CD4-positive, alpha-beta T cell treated with Interleukin-2 at 100 ng/mL for 4 hours (primary cell): ENCODE measurements at places on chromosomes 16 and 17.

- no peak for DNase-seq
Measured at GRCh38 chr16:67391424-67392300, 1.6 kb downstream of the TPPP3 start.

- DNase-seq = peak; percentile 90
Measured at GRCh38 chr16:47037746-47038458, 64.4 kb upstream of the DNAJA2 start.

DNA sequence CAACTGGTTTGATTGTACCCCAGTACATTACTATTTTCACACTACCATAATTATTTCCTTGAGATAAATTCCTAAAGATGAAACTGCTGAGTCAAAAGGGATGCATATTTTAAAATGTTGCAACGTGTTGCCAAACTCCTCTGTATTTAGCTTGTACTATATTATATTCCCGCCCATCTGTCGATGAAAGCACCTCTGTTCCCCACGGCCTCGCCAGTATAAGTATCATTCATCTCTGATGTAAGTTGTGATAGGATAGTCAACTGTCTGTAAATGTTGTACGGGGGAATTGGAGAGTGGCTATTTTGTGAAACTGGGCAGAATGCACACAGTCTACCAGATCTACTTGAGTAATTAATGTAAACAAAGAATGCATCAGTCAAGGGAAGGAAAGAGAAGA lies 47.7 kb upstream of the TNRC6A start:
- DNase-seq = no peak

GRCh38 chr17:17849845-17850373 lies 13.1 kb upstream of the SREBF1 start:
- peak; percentile 79 for DNase-seq

GRCh38 chr16:17414421-17414820 lies 56.3 kb downstream of the XYLT1 start:
- DNase-seq = peak; percentile 18

DNA sequence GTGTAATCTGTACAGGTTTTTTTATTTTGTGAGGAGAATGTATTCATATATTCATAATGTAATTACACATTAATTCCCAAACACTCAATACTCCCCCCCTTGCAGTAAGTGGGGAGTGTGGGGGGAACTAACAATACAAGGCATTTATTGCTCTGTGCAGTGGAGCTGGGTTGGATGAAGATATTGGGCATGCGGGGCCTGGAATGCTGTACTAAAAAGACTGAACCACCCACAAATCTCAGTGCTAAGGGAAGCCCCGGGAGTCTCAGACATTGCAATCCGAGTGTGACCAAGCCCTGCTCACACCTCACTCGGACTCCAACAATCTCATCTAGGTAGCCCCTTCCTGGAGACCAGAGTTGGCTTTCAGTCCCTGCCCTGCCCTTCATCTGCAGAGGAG lies 6.0 kb downstream of the PLLP start:
- DNase-seq = no peak

DNA sequence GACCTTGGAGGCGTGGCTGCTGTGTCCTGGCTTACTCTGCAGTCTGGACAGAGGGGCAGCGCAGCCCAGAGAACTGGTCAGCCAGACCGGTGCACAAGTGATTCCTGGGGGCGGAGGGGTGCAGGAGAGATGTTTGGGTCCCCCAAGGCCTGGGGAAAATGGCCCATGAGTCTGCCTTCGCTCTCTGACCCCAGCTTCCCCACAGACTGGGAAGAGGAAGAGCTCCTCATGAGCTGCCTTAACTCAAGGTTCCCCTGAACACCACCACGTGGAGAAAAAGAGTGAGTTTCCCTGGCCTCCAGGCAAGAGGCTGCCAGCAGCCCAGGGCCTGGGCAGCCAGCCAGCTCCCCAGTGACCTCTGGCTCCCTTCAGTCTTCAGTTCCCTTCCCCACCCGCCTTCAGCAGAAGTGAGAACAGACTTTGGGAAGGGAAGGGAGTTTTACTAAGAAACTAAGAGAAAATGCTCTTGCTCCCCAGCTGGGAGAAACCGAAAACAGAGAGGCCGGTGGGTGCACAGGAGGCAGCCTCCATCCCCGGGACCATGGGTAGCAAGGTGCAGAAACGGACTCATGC lies 2.0 kb upstream of the C17orf99 start:
- DNase-seq = no peak

DNA sequence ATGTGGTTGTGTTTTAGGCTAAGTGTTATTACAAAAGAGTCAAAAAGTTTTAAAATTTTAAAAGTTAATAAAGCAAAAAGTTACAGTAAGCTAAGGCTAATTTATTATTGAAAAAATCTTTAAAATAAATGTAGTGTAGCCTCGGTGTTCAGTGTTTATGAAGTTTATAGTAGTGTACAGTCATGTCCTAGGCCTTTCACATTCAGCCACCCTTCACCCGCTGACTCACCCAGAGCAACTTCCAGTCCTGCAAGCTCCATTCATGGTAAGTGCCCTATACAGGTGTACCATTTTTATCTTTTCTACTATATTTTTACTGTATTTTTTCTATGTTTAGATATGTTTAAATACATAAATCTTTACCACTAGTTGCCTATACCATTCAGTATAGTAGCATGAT lies 98.5 kb upstream of the RPRML start:
- DNase-seq = no peak

- DNase-seq = no peak
Measured at GRCh38 chr17:32275060-32276042, 9.7 kb downstream of the RHBDL3 start.

GRCh38 chr16:12406926-12407690 lies 396.6 kb downstream of the CPPED1 start:
- no peak for DNase-seq

- DNase-seq = no peak
Measured at GRCh38 chr16:50692999-50693781, at the start of gene NOD2. TSS of gene NOD2 (plus strand) at chr16:50693606. CDS start at chr16:50699496, 5,890 bp downstream.

GRCh38 chr17:4165301-4166010 lies 22.5 kb downstream of the CYB5D2 start:
- DNase-seq = no peak

GRCh38 chr17:14901376-14901775 lies 363.8 kb downstream of the PMP22 start:
- DNase-seq = no peak

GRCh38 chr17:56665864-56666263 lies 72.4 kb downstream of the NOG start:
- DNase-seq = no peak

DNA sequence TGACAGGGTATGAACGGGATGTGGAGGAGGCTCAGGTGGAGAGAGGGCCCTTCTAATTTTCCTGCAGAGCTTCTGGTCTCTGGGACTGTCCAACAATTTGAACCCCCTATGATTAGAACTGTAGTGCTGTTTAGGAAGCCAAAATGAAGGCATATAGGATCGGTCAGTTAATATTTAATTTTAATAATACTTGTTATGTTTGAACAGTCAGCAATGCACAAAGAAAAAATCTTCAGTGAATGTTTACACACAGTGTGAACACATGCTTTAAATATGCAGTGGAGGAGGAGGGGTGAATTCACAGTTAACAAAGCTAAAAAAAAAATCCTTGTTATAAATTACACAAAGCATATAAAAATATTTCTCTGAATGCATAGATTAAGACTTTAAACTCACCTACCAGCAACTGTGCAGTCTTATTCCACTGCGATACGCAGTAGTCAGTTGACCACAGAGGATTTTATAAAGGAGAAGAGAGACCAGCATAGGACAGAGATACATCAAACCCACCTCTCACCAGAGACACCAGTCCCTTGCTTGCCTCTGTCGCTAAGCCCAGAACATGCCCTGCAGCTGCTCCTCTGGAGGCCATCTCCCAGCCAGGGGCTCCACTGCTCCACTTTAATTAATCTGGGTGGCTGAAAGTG lies 14.6 kb downstream of the ANKRD40 start:
- no peak for DNase-seq

- no peak for DNase-seq
Measured at GRCh38 chr17:10608244-10608643, 48.9 kb downstream of the MYH3 start.

DNA sequence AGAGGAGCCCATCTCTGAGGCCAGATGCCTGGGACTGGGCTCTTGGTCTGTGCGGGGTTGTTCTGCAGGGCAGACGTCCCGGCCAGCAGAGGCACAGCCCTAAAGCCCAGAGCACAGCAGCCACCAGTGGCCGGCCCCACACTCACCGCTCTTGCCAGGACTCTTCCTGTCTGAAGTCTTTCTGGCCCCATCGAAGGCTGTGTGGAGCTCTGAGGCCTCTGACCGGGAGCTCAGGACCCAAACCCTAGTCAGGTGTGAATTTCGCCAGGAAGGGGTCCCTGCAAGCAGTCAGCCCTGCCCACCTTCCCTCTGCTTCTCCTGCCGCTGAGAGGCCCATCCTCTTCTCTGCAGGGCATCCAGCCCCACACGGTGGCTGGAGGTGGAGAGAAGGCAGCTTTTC lies 10.7 kb downstream of the ACSF3 start:
- no peak for DNase-seq

DNA sequence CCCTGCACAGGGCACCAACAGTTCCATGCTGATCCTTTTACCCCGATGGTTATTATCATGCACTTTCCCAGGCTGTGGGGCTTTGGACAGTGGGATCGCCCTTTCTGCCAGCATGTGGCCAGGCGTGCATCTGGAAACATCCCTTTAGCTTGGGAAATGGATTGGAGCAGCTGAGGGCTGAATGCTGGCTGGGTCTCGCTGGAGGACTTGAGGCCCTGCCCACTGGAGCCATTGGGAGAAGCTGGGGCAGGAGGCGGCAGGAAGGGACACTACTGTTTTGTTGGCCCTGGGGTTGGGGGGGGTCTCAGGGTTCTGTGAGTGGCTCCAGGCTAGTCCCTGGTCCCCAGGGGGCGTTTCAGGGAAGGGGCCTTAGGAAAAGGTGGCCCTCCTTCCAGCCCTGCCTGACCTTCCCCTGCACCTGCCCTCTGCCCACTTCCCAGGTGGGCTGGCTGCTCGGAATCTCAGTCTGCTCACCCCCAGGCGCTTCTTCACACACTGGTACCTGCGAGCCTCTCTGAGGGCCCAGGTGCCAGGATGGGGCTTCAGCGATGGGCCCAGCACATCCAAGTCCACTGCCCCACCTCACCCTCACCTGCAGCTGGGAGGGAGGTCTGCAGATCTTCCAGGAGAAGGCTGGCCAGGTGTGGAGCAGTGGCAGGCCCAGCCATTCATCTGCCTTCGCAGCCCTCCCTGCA lies 1.6 kb upstream of the ADGRG3 start:
- DNase-seq = no peak

GRCh38 chr16:2191446-2191706 lies 5.0 kb downstream of the CASKIN1 start:
- no peak for DNase-seq

- DNase-seq = peak; percentile 66
Measured at GRCh38 chr17:75827308-75828075, 16.7 kb downstream of the UNC13D start.

- DNase-seq = no peak
Measured at GRCh38 chr16:66035096-66035495, 331.4 kb upstream of the CDH5 start.

- no peak for DNase-seq
Measured at GRCh38 chr17:66411520-66411919, 109.1 kb downstream of the PRKCA start.

DNA sequence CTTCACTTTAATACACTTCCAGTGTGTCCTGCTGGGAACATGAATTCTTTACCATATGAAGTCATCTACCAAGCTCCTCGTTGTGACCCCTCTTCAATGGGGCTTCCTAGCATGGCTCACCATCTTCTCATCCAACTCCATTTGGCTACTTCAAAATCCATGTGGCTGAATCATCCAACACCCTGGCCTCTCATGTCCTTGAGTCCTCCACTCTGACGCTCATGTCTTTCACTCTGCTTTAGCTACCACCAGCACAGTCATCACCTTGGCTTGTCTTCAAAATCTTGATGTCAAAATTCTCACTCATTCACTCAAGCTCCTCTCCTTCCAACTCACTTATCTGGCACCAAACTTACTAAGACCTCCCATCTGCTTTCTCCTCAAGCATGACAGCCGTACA lies 35.8 kb downstream of the AMFR start:
- DNase-seq = no peak

DNA sequence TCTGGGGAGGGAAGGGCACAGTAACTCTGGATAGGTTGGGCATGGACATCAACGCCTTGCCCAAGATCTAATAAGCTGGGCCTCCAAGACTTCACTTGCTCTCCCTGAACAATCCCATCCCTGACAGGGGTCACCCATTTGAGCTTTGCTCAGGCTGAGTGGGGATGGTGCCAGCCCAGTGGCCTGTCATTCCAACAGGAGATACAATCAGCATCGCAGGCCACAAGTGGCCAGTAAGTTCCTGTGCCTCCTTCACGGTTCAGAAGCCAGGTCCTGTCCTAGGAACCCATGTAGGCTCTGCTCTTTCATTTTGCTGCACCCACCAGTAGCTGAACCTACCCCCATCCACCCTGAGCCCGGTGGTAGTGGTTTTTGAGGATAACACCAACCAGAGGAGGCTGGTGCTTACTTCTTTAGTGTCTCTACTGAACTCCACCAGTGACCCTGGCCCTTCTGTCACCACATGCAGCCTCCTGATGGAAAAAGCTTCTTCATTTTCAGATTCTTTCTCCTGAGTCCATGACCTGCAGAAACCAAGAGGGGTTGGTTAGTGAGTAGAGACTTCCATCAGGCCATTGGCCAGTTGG lies 14.9 kb downstream of the PLEKHG4 start:
- DNase-seq = no peak

DNA sequence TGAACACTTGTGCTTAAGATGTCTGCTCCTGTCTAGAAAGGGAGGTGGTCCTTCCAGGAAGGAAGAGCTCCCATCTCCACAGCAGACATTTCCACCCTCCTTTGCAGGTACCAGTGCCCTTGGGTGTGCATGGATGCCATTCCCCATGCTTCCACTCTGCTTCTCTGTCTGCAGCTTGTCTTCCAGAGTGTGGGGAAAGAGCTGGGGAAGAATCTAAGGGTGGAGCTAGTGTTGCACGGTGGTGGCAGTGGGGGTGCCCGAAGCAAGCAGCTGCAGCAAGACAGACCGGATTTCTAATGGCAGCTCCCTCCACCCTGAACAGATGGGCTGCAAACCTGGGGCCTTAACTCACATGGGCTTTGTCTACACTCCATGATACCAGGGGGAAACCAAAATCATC lies 22.6 kb upstream of the HOXB13 start:
- DNase-seq = no peak

- DNase-seq = no peak
Measured at GRCh38 chr17:49244839-49245238, 14.3 kb upstream of the PHOSPHO1 start.

- DNase-seq = no peak
Measured at GRCh38 chr17:74953134-74953687, 17.5 kb downstream of the OTOP3 start.

DNA sequence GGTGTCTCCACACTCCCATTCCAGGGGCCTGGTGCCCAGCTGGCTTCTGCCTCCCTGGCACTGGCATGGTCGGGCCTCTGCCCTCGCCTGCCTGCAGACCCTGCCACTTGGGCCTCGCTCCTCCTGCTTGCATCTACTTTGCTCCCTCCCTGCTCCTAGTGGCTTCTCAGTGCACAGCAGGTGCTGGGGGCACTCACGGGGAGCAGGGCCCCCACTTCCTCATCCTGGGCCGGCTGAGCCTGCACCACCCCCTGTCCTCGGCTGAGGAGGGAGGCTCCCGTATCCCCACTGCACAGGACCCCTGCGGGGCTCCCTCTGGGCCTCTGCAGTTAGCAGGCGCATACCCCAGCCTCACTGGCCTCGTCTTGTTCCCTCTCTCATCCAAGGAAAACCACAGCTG lies 35.2 kb downstream of the CIBAR2 start:
- DNase-seq = no peak

DNA sequence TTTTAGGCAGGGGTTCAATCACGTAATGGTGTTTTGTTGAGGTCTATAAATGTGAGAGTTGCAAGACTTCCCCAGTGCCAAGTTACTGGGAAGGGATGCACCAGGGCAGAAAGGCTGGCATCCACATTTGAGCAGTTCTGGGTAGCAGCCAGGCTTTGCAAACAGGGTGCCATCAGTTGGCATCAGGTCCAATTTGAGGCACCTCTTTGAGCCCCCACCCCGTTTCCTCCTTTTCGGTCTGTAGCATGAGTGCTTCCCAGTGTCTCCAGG lies 142.6 kb upstream of the CACNG5 start:
- no peak for DNase-seq
